ENCODE measurements at places on chromosomes 5 and 9. TPM values are rescaled to one million over a fixed set of nuclear protein-coding genes. Genes with fewer than 3 reads are reported as not detected.

DNA sequence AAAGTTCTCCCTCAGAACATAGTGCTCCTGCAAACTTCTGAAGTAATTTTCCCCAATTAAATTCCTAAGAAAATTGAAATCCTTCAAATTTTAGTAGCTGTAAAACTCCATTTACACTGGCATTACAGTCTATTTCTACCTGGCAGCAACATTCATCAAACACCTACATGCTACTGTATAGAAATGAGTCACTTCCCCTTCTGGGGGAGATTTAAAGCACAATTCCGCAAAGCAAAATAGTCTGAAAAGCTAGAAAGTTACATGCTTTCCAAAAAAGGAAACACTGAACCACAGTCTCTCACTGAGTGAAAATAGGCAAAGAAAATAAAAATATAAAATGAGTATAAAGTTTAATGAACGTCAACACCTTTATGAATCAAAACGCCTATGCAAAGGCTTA, 43.3 kb downstream of the MCTP1 start:
- no peak for DNase-seq

Gene CNTNAP3
- total RNA-seq = not detected

GRCh38 chr9:19372567-19372966, 7.5 kb downstream of the RPS6 start:
- no peak for DNase-seq

- peak; percentile 66 for DNase-seq
These were observed 2.9 kb downstream of the JAK2 start for GRCh38 chr9:4987961-4988421.

- DNase-seq = no peak
These were observed 2.5 kb downstream of the ABCA2 start for GRCh38 chr9:137025517-137025966.

DNA sequence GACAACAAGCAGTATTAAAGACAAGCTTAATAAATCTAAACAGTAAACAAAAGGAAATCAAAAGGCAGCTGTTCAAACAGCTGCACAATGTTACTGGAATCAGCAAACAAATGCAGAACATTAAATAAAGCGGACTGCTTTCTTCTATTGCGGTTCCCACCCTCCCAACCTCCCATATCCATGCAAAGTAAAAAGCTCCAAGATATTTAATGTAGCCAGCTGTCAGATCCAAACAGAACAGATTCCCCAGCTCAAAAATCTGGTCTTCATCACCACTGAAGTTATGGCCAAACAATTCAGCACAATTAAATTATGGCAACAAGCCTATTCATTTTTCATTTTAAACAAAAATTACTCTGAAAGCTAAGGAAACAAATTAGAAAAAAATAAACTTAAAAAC, 75.9 kb downstream of the SLC38A9 start:
- DNase-seq = no peak

DNA sequence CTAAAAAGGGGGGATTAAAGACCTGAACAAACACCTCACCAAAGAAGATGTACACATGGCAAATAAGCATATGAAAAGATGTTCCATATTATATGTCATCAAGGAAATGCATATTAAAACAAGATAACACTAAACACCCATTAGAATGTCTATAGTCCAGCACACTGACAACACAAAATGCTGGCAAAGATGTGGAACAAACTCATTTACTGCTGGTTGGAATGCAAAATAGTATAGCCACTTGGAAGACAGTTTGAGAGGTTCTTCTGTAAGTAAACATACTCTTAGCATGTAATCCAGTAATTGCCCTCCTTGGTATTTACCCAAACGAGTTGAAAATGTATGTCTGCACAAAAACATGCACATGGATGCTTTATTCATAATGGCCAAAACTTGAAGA, 73.6 kb downstream of the RGMB start:
- no peak for DNase-seq

- DNase-seq = no peak
These were observed 1.5 kb upstream of the STC2 start for GRCh38 chr5:173329491-173330337.

DNA sequence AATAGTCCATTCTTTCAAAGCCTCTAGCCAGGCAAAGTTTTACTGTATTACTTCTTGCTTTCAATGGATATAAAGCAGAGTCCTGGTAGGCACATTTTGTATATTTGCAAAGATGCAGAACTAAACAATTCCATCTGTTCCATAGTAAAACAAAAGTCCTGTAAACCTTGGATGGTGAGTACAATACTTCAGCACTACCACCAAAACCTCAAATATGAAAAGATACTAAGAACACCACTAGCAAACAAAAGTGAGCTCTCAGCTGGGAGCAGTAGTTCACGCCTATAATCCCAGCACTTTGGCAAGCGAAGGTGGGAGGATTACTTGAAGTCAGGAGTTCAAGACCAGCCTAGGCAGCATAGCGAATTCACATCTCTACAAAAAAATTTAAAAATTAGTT, 195.0 kb downstream of the MSX2 start:
- DNase-seq = no peak

Gene NFIB
- not detected for total RNA-seq

DNA sequence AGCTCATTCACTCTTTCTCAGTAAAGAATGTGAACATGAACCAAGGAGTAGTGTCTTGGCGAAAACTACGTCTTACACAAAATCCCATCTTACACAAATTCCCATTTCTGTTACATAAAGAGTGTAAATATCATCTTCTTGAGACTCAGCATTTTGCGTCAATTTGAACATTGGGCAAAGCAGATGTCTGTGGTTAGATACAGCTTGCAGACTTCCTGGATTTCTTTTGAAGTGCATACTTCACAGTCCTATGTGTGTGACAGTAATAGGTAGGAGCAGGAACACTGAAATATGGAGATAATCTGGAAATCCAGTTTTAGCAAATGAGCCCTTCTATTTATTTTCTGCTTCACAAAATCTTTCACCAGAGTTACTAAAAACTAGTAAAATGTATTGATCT, 58.8 kb downstream of the C6 start:
- DNase-seq = no peak

Gene DRD1
- total RNA-seq = not detected

GRCh38 chr5:24805230-24805629, 160.5 kb upstream of the CDH10 start:
- no peak for DNase-seq

Gene CDH10
- total RNA-seq = not detected

DNA sequence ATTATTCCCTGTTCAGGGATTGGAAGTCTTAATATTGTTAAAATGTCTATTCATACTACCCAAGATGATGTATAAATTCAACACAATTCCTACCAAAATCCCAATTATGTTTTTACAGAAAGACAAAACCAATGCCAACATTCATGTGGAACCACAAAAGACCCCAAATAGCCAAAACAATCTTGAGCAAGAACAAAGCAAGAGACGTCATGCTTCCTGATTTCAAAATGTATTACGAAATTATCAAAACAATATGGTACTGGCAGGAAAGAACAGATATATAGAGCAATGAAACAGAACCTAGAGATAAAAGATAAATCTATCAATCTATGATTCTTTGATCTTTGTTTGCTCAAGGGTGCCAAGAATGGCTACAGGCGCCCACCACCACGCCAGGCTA, 237.9 kb downstream of the TAF11L14 start:
- DNase-seq = no peak

- no peak for DNase-seq
These were observed 193.4 kb downstream of the ARRDC3 start for GRCh38 chr5:91189480-91190313.

- no peak for DNase-seq
These were observed 394.5 kb upstream of the ZNF462 start for GRCh38 chr9:106468431-106468830.

- DNase-seq = no peak
These were observed 89.1 kb upstream of the PTPRD start for GRCh38 chr9:10701906-10702305.

DNA sequence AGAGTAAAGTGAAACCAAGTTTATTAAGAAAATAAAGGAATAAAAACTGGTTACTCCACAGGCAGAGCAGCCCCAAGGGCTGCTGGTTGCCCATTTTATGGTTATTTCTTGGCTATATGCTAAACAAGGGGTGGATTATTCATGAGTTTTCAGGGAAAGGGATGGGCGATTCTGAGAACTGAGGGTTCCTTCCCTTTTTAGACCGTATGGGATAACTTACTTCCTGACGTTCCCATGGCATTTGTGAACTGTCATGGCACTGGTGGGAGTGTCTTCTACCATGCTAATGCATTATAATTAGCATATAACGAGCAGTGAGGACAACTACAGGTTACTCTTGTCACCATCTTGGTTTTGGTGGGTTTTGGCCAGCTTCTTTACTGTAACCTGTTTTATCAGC, 323.9 kb upstream of the PTGER4 start:
- no peak for DNase-seq

DNA sequence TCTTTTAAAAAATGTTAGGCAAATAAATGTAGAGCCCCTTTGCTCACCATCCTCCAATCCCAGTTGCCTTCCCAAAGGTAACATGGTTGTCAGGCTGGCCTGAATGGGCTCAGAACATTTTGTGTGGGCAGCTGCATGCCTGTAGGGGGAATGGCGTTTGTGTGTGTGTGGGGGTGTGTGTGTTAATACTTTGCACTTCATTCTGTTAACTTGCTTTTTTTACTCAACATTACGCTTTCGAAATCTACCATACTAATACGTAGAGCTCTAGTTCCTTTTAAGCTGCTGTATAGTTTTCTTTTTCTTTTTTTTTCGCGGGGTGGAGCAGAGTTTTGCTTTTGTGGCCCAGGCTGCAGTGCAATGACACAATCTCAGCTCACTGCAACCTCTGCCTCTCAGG, 14.0 kb downstream of the MYOZ3 start:
- no peak for DNase-seq

DNA sequence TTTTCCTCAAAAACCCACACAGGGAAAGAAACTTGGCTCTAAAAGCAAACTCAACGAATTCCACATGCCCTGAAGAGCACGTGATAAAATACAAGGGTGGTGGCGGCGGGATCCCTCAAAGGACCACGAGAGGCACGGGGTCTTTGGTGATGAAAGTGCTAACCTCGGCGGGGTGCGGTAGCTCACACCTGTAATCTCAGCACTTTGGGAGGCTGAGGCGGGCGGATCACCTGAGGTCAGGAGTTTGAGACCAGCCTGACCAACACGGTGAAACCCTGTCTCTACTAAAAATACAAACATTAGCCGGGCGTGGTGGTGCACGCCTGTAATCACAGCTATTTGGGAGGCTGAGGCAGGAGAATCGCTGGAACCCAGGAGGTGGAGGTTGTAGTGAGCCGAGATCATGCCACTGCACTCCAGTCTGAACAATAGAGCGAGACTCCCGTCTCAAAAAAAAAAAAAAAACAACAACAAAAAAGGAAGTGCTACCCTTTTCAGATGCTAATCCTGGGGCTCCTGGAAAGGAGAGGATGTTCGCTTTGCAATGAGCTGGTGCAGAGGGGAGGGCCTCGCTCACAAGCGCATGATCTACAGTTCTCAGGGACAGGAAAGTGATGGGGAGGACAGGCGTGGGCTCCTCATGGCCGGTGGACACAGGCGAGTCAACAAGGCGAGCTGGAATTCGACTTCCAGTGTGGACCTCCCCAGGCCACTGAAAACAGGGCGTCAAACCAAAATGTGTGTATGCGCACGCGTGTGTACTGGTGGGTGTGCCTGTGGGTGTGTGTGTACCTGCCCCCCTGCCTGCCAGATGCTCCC, 54.1 kb downstream of the USP20 start:
- DNase-seq = peak; percentile 48

DNA sequence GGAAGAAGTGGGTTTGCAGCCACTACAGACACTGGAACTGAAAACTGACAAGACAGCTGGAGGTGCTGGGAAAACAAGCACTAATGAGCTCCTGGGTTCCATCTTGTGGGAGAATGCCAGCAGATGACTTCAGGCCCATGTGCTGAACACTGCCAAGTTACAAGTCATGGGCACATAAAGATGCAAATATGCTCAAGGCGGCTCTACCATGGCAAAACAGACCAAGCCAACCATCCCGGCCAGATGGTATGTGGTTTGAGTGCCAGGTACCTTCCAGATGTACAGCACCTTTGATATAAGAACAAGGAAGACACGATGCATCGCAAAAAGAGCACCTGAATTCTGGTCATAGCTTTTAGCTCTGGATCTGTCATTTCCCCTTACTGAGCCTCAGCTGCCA, 19.9 kb downstream of the TNFSF8 start:
- DNase-seq = no peak

Gene IL3
- not detected for total RNA-seq

Gene BRINP1
- not detected for total RNA-seq

DNA sequence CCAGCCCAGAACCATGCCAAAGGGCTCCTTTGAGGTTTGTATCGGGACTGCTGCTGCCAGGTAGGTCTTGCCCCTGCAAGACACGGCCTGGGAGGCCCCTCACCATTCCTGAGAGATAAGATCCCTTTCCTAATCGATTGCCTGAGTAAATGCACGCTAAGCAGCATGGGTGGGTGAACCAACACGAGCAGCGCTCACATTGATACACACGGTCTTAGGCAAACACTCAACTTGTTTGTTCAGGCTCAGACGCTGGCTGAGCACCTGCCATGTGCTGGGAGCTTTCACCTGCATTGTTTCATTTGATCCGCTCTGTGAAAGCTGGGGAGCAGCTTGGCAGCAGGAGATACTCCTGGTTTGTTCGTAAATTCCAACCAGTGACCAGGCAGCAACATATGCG, 76.9 kb upstream of the NEURL1B start:
- DNase-seq = no peak

- DNase-seq = no peak
These were observed 67.5 kb downstream of the SH3RF2 start for GRCh38 chr5:146003852-146004251.

DNA sequence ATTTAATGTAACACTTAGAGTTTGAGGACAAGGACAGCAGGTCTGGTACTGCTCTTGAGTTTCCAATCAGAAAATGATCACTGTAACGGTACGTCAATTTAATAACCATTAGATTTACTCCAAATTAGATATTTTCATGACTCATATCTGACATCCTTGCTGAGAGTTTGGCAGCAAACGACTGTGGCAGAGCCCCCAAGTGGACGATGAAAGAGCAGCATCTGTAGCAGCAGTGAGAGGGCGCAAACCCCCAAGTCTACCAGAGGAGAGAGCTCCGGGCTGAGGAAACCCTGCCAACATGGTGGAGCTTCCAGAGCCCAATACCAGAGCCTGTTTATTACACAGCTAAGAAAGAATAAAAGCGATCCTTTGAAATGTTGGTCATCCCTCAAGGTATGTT, 73.2 kb upstream of the EPB41L4A start:
- DNase-seq = no peak

- DNase-seq = no peak
These were observed 157.1 kb downstream of the ZNF462 start for GRCh38 chr9:107020040-107020530.

GRCh38 chr9:76610011-76610352, 151.0 kb downstream of the GCNT1 start:
- DNase-seq = no peak

DNA sequence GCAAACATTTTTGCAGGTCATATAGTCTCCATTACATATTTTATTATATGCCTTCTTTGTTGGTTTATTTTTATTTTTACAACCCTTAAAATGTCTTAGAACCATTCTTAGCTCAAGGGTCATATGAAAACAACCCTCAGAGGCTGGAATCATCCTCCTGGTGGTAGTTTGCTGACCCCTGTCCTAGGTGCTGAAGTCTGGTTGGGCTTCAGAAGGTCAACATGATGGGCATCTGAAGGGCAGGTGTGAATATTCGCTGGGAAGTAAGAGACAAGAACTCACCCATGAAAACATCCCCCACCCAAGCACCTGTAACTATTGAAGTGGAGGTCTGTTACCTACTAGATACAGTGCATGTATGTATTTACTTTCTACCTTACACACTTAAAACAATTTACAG, 75.4 kb downstream of the OSMR start:
- DNase-seq = no peak

Gene CCDC183
- total RNA-seq = 2.5 TPM

GRCh38 chr9:89464300-89464901, 33.5 kb downstream of the SEMA4D start:
- no peak for DNase-seq

GRCh38 chr5:180803181-180804128, 849 bp upstream of the MGAT1 start:
- peak; percentile 86 for DNase-seq

Measured in CD4-positive, alpha-beta memory T cell (primary cell).